ENCODE measurements at places on chromosomes 5 and 9.

DNA sequence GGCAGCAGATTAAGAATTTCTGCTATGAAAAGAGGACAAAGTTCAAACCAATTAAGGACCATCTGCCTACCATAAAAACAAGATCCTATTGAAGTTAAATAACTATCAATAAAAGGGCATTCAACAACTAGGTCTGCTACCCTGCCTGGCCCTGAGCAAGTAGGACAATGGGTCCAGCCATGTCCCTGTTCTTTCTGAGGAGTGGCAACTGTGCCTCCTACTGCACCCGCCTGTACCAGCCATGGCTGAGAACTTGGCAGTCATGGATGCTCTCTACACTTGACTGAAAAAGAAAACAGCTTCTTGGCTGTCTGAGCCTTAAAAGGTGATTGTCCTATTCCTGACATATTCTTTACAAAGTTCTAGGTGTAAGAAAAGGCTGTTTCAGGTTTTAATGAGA is 652.4 kb downstream of the PDE4D start:
- DNase-seq: no peak

DNA sequence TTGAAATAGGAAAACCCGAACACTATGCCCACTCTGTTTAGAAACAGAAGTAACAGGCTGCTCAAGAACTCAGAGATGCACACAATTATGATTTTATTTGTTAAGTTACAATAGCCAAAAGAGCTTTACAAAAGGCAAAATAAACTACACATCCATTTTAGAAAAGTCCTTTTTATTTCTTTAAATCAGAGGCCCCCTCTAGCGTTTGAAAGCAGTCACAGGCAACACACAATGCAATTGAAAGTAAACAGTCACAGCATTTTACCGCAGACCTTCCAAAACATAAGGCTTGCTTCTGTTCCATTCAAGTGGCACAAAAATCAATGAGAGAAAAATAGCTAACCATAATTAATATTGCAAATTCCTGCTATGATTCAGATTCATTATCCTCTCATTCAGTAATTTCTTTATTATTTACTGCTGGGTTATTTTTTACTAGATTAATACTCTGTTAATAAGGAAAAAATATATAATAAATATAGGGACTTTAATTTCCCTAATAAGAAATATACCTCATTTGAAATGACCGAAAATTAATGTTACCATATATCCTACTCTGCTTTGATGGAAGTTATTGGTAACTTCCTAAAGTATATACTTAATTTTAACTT is 78.3 kb downstream of the CEP120 start:
- no peak for DNase-seq

- no peak for DNase-seq
Measured at GRCh38 chr5:126534553-126534952, 60.5 kb downstream of the ALDH7A1 start.

DNA sequence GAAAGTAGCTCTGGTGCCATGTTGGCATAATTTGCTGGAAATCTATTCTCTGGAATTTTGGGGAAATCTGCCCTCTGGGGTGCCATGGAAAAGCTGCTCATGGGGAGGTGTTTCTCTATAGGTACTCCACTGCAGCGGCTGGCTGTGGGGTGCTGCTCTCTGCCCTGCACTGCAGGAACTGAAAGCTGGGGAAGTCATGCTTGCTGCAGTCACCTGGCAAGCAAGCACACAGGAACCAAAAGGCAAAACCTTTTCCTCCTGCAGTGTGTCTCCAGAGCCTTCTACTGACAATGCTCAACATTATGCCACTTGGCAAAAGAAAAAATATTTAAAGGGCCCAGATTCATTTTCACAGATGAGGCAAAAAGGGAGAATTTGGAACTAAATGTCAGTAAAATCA is 25.8 kb upstream of the CARNMT1 start:
- DNase-seq: no peak

GRCh38 chr5:107474716-107475489 is 195.8 kb downstream of the EFNA5 start:
- no peak for DNase-seq

Data from activated CD8-positive, alpha-beta memory T cell treated with anti-CD3 and anti-CD28 coated beads for 1 hour (primary cell).